NCI-H748 treated with DMSO at 0.1 percent for 48 hours (cell line): ENCODE measurements at places on chromosomes 11 and 22.

DNA sequence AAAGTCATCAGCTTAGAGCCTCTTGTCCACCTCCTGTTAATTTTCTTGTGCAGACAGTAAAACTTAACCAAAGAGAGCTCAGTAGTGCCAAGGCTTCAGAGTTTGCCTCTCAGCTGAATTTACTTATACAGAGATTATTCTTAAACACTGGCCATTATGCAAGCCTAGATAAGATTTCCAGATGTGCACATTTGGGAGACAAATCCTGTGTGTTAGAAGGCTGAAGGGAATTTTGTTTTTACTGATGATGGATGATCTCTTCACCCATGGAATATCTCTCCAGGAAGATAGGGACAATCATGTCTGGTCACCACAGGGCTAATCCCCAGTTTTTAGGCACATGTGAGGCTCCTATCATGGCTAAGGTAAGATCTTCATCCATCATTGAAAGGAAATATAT is 157.6 kb upstream of the FAT3 start:
- no peak for DNase-seq

- no peak for DNase-seq
Measured at GRCh38 chr11:21411104-21411503, 741.7 kb downstream of the NELL1 start.

GRCh38 chr11:34317666-34318065 is 40.1 kb downstream of the ABTB2 start:
- DNase-seq = no peak

DNA sequence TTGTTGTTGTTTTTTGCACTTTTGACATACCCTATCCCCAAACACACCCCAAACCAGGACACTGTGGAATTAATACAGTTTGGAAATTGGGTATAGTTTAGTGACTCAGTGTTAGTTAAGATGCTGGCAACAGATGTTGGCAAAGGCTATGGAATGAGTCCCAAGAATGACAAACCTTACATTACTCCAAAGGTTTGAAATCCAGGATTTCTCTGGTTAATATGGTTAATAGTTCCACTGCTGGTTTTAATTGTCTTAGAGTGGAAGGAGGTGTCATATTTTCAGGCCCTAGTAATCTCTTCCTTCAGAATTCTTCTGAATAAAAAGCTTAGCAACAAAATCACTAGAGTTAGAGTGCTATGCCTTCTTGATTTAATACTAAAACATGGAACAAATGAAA is 775 bp downstream of the LPXN start:
- no peak for DNase-seq
